ENCODE measurements at places on chromosomes 7 and 10.

DNA sequence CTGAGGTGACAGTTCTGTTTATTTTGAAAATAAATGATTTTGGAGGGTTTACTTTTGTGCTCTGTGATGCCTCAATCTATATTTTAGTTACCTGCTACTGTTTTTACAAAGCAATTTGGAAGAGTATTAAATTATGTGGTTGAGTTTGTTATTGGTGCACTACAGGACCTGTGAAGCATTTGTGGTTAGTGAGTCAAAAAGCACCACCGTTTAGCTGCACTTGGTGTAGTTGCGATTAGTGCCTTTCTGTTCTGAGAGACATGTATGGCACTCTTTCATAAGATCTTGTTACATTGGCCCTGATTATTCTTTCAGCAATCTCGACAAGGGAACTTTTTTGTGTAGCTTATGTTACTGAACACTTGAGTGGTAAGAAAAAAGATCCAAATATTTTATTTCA lies 132.2 kb downstream of the BBS9 start:
- H3K4me3 ChIP-seq, result no peak overlapping the region
- no peak overlapping the region for H3K27ac ChIP-seq
- DNase-seq, result no peak
- H3K4me1 ChIP-seq, result no peaks in the 10 kb centered on the region

- no peaks in the 10 kb centered on the region for H3K36me3 ChIP-seq
- no peaks in the 10 kb centered on the region for H3K4me1 ChIP-seq
- DNase-seq, result no peak
- H3K27ac ChIP-seq, result no peak overlapping the region
- no peaks in the 10 kb centered on the region for H3K27me3 ChIP-seq
Measured at GRCh38 chr7:48041653-48041970, 6.3 kb downstream of the C7orf57 start.

- no peak for DNase-seq
- no peak overlapping the region for H3K4me3 ChIP-seq
- no peaks in the 10 kb centered on the region for H3K4me1 ChIP-seq
- no peaks in the 10 kb centered on the region for H3K27me3 ChIP-seq
Measured at GRCh38 chr7:100208911-100209408, 10.8 kb upstream of the PVRIG start.

DNA sequence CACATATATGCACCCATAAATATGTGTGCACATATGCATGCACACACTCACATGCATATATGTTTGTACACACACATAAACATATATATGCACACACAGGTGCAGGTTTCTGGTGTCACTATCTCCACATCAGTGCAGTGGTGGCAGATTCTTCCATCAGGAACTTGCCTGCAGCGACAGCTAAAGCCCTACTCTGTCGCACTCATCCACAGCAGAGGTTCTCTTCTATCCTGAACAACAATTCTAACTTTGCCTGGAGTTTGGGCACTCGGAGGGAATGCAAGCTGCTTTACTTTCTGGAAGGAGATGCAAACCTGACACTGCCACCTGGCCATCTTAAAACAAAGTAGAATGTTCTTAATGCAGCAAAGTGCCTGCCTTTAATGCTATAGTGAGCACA lies 745.8 kb downstream of the GRID1 start:
- H3K36me3 ChIP-seq, result no peaks in the 10 kb centered on the region
- no peaks in the 10 kb centered on the region for H3K27me3 ChIP-seq
- no peak for DNase-seq

- H3K36me3 ChIP-seq, result no peaks in the 10 kb centered on the region
- no peak overlapping the region for H3K27ac ChIP-seq
Measured at GRCh38 chr7:138546064-138546619, 86.1 kb downstream of the TRIM24 start.

- no peak overlapping the region for H3K27ac ChIP-seq
- no peaks in the 10 kb centered on the region for H3K4me1 ChIP-seq
Measured at GRCh38 chr10:44856696-44857095, 54.4 kb upstream of the TMEM72 start.

DNA sequence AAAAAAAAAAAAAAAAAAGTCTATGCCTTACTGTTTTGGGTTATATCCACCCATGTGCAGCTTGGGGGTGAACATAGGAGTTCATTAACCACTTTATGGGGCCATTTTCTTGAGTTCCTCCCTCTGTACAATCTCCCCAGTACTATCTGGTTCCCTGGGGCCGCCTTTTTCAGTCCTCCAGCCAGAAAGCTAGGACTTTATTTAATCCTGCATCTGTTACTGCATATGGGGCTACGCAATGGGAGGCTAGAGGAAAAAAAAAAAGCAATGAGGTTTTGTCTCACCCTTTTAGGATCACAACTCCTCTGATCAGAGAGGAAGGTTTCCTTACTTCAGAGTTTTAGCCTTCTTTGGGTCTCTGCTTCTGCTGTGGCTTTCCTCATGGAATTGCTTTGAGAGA lies 51.0 kb downstream of the BTRC start:
- no peak overlapping the region for H3K4me3 ChIP-seq
- H3K4me1 ChIP-seq, result no peaks in the 10 kb centered on the region
- H3K27ac ChIP-seq, result no peak overlapping the region
- H3K27me3 ChIP-seq, result no peaks in the 10 kb centered on the region

All from testis (tissue), 5 donors.